ENCODE measurements at places on chromosomes 7 and 10. TPM values are rescaled to one million over a fixed set of nuclear protein-coding genes. Genes with fewer than 3 reads are reported as not detected.

GRCh38 chr10:127834221-127834620, 58.5 kb downstream of the CLRN3 start:
- H3K4me3 ChIP-seq: no peak overlapping the region
- no peak overlapping the region for H3K27ac ChIP-seq
- no peaks in the 10 kb centered on the region for H3K36me3 ChIP-seq
- H3K27me3 ChIP-seq: peaks cover 7% of the 10 kb centered on the region
- no peak for DNase-seq

Gene PTPN12
- 8.5 TPM for total RNA-seq

Gene ZP3
- total RNA-seq: 7.0 TPM

DNA sequence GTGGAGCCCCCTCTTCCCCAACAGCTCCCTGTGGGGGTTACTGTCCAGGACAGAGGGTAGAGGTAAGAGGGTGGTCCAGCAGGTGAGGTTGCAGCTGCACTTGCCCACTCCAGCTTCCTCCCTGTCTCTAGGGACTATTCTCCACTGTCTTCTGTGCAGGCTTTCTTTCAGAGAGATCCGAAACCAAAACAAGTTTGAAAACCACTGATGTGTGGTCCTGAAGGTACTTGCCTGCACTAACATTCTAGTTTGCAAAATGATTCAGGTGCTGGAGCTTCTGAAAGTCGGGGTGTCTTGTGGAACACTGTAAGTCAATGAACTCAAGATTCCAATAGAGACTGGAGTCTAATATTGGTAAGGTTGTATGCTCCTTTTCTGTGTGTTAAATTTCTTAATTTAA, 63.1 kb downstream of the BLNK start:
- H3K4me1 ChIP-seq: no peaks in the 10 kb centered on the region
- H3K36me3 ChIP-seq: no peaks in the 10 kb centered on the region
- no peaks in the 10 kb centered on the region for H3K27me3 ChIP-seq
- no peak for DNase-seq

DNA sequence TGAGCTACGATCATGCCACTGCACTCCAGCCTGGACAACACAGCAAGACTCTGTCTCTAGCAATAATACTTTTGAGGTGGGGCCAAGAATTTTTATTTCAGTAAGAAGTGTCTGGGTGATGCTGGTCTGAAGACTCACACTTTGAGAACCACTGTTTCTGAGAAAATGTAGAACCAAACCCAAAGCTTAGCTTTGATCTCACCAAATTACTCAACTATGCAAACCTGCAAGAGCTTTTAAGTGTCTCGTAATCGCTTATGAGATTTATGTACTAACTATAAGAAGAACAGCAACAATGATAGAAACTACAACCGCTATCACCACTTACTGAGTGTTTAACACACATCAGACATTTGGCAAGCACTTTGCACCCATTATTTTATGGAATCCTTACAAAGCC, 29.5 kb downstream of the APBB1IP start:
- H3K27me3 ChIP-seq: no peaks in the 10 kb centered on the region
- no peak overlapping the region for H3K4me3 ChIP-seq
- H3K4me1 ChIP-seq: peaks cover 90% of the 10 kb centered on the region
- no peak for DNase-seq

DNA sequence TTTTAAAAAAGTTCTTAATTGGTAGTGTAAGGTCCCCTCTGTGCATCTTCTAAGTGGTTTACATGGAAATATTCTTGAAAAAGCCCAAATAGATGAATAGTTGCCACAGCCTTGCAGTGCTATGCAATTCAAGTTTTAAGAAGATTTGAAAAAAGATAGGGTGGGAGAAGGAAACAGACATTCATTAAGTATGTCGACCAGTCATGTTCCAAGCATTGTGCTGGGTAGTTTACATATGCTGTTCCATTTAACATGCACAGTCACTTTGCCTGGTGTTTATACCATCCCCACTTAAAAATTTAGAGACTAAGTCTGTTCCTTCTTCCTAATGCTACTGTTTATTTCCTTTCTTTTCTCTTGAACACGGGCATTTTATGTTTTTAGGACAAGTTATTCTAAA, 28.1 kb upstream of the NAMPT start:
- peaks cover 26% of the 10 kb centered on the region for H3K27me3 ChIP-seq
- H3K36me3 ChIP-seq: peaks cover 2% of the 10 kb centered on the region
- H3K27ac ChIP-seq: peak overlapping the region; percentile 24

GRCh38 chr7:44776211-44776610, 20.3 kb upstream of the PPIA start:
- DNase-seq: no peak
- no peaks in the 10 kb centered on the region for H3K4me1 ChIP-seq
- H3K27me3 ChIP-seq: no peaks in the 10 kb centered on the region
- no peaks in the 10 kb centered on the region for H3K36me3 ChIP-seq
- no peak overlapping the region for H3K27ac ChIP-seq

GRCh38 chr7:72007018-72007417, 405.1 kb downstream of the CALN1 start:
- no peak overlapping the region for H3K4me3 ChIP-seq
- no peak overlapping the region for H3K27ac ChIP-seq
- H3K27me3 ChIP-seq: no peaks in the 10 kb centered on the region
- DNase-seq: no peak

Gene NKX2-3
- not detected for total RNA-seq

Gene FAM131B
- 1.8 TPM for total RNA-seq

DNA sequence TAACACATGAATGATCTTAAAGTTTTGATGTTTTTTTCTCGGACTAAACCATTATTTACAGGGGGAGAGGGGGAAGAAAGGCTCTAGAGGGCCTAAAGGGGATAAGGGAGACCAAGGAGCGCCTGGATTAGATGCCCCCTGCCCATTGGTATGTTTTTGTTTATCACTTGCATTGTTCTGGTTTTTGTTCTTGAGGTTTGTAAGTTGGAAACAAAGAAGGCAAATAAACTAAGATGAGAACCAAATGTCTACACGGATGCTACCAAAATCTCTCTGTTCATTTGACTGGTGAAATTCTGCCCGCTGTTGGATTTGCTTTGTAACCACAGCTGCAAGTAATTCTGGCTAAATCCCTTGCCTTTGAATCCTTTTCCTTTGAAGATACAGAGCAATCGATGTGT, 99.8 kb upstream of the MACROH2A2 start:
- no peaks in the 10 kb centered on the region for H3K4me1 ChIP-seq
- no peaks in the 10 kb centered on the region for H3K36me3 ChIP-seq
- no peak for DNase-seq
- H3K27ac ChIP-seq: no peak overlapping the region
- no peak overlapping the region for H3K4me3 ChIP-seq

Gene SYT15
- 0.93 TPM for total RNA-seq

Gene INA
- 0.32 TPM for total RNA-seq

Gene SLC13A4
- not detected for total RNA-seq

DNA sequence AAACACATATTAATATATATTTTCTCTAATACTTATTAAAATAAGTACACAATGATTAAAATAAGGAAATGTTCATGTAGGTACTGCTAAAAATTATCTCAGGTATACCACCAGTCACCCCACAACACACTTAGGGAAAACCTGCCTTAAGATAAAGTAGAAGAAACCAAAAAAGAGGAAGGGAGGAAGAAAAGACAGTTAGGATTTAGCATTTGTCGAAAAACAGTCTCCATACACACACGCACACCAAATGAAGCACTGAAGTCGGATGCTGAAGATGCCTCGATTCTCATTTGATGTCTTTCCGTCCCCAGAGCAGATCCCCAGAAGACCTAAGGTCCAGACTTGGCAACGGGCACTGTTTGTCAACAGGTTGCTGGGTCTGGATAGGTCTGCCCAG, 30.0 kb upstream of the ARID5B start:
- H3K27ac ChIP-seq: no peak overlapping the region
- peaks cover 11% of the 10 kb centered on the region for H3K4me1 ChIP-seq
- H3K4me3 ChIP-seq: no peak overlapping the region

- peaks cover 15% of the 10 kb centered on the region for H3K27me3 ChIP-seq
- no peak overlapping the region for H3K27ac ChIP-seq
- H3K4me1 ChIP-seq: no peaks in the 10 kb centered on the region
Measured at GRCh38 chr7:54823776-54824175, 64.8 kb upstream of the SEC61G start.

Gene KNDC1
- not detected for total RNA-seq

Gene PNLIP
- not detected for total RNA-seq

GRCh38 chr10:21814866-21815265, 188.7 kb downstream of the DNAJC1 start:
- H3K4me1 ChIP-seq: no peaks in the 10 kb centered on the region
- no peaks in the 10 kb centered on the region for H3K27me3 ChIP-seq
- H3K36me3 ChIP-seq: peaks cover 18% of the 10 kb centered on the region
- H3K4me3 ChIP-seq: no peak overlapping the region
- H3K27ac ChIP-seq: no peak overlapping the region

DNA sequence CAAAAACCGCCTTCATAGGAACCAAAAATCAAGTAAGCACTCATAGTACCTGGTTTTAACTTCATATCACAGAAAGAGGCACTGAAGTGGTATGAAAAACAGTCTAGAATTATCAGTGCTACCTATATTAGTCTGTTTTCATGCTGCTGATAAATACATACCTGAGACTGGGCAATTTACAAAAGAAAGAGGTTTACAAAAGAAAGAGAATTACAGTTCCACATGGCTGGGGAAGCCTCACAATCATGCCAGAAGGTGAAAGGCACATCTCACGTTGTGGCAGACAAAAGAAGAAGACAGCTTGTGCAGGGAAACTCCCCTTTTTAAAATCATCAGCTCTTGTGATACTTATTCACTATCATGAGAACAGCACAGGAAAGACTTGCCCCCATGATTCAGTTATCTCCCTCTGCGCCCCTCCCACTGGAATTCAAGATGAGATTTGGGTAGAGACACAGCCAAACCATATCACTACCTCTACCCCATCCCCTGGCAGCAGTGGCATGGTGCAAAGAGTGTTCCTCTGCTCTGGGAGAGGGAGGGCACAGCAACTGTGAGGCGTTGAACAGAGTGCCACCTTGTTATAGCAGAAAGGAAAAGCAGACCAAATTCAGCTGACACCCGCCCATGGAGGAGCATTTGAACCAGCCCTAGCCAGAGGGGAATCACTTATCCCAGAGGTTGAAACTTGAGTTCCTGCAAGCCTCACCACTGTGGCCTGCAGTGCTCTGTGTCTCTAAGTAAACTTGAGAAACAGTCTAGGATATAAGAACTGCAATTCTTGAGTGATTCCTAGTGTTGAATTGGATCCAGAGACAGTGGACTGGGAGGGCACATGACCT, 61.9 kb upstream of the PTPRZ1 start:
- H3K4me1 ChIP-seq: no peaks in the 10 kb centered on the region
- no peaks in the 10 kb centered on the region for H3K27me3 ChIP-seq
- no peak overlapping the region for H3K27ac ChIP-seq
- no peak overlapping the region for H3K4me3 ChIP-seq
- no peaks in the 10 kb centered on the region for H3K36me3 ChIP-seq

GRCh38 chr10:116398224-116398623, 29.4 kb upstream of the PNLIPRP3 start:
- H3K27ac ChIP-seq: no peak overlapping the region
- H3K27me3 ChIP-seq: peaks cover 4% of the 10 kb centered on the region
- H3K4me3 ChIP-seq: no peak overlapping the region
- no peak for DNase-seq
- H3K36me3 ChIP-seq: no peaks in the 10 kb centered on the region

DNA sequence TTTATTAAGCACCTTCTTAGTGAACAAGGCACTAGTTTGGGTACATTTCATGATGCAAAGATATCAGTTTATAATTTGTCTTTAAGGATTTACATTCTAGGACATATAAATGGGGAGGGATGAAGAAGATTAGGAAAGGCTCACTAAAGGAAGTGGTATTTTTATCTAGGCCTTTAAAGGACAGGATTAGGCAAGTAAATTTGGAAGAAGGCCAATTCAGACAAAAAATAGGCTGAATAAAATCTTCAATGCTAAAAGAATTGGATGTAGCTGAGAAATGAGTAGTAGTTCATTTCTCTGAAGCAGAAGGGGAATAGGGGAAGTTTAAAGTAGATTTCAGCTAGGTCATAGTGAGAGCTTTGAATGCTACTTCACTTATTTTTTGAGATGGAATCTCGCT, 4.8 kb upstream of the FAM24B start:
- no peaks in the 10 kb centered on the region for H3K27me3 ChIP-seq
- peaks cover 22% of the 10 kb centered on the region for H3K4me1 ChIP-seq
- H3K4me3 ChIP-seq: no peak overlapping the region

- DNase-seq: no peak
- no peaks in the 10 kb centered on the region for H3K27me3 ChIP-seq
- H3K36me3 ChIP-seq: no peaks in the 10 kb centered on the region
- peaks cover 7% of the 10 kb centered on the region for H3K4me1 ChIP-seq
- H3K4me3 ChIP-seq: no peak overlapping the region
Measured at GRCh38 chr10:103795634-103796270, 59.6 kb downstream of the SH3PXD2A start.

GRCh38 chr7:30436046-30436445, 42.5 kb downstream of the NOD1 start:
- H3K4me1 ChIP-seq: no peaks in the 10 kb centered on the region
- no peak for DNase-seq
- no peak overlapping the region for H3K4me3 ChIP-seq
- no peaks in the 10 kb centered on the region for H3K27me3 ChIP-seq
- no peak overlapping the region for H3K27ac ChIP-seq

GRCh38 chr10:4945766-4946717, 17.2 kb upstream of the AKR1C1 start:
- no peaks in the 10 kb centered on the region for H3K36me3 ChIP-seq
- H3K27ac ChIP-seq: no peak overlapping the region
- no peaks in the 10 kb centered on the region for H3K27me3 ChIP-seq
- DNase-seq: no peak
- H3K4me1 ChIP-seq: no peaks in the 10 kb centered on the region
- H3K4me3 ChIP-seq: no peak overlapping the region

- peaks cover 33% of the 10 kb centered on the region for H3K4me1 ChIP-seq
- H3K36me3 ChIP-seq: no peaks in the 10 kb centered on the region
- H3K27ac ChIP-seq: peak overlapping the region; percentile 96
- peak overlapping the region; percentile 59 for H3K4me3 ChIP-seq
- DNase-seq: peak; percentile 68
Measured at GRCh38 chr7:159197066-159197975, 52.7 kb upstream of the VIPR2 start.

Gene PHYHIPL
- total RNA-seq: not detected

Gene PRRT4
- 0.23 TPM for total RNA-seq

Gene HOXA2
- total RNA-seq: not detected

DNA sequence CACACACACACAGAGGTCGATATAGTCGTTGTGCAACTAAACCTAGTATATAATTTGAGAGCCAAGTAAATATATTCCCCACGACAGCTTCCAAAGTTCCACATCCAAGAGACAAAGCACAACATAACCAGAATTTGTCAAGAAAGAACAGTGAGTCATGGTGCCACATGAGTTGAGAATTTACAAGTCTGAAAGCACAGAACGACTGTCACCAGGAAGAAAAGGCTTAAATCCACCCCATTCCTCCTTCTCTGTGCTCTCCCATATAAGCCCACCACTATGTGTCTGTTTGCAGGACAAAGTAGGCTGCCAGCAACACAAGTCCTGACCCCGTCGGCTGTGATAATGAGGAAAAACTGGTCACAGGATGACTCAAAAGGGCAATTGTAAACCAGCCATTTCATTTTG, 32.8 kb downstream of the GSAP start:
- H3K27me3 ChIP-seq: no peaks in the 10 kb centered on the region
- peaks cover 25% of the 10 kb centered on the region for H3K4me1 ChIP-seq
- H3K27ac ChIP-seq: no peak overlapping the region
- peak; percentile 16 for DNase-seq
- peaks cover 8% of the 10 kb centered on the region for H3K36me3 ChIP-seq

Measured in activated CD4-positive, alpha-beta T cell treated with anti-CD3 and anti-CD28 coated beads for 36 hours (primary cell).